Panc1 (cell line): ENCODE measurements at places on chromosomes 5 and 9. TPM values are rescaled to one million over a fixed set of nuclear protein-coding genes. Genes with fewer than 3 reads are reported as not detected.

The NANS gene
- 41.0 TPM for total RNA-seq

The TAF11L10 gene
- total RNA-seq: not detected

The ARSI gene
- 18.6 TPM for total RNA-seq

- no peak for DNase-seq
Observed at GRCh38 chr5:77146896-77147295, 59.8 kb upstream of the ZBED3 start.

DNA sequence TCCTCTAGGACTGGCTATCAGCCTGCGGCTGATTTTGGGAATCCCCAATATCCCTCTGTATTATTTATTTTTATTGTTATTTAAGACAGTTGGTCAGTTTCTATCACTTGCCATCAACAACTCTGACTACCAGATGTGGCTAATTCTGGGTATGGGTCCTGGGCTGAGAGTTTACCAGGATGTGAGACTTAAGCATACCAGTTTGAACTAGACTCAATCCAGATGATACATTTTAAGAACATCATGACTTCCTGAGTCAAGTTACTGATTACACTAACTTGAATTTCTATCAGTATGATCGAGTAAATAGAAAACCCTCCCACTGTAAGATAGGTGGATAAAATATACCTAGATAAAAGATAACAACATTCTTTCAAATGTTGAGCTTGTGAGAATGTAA is 634.0 kb downstream of the MAT2B start:
- DNase-seq: no peak

- DNase-seq: peak; percentile 88
Observed at GRCh38 chr5:14038341-14038959, 94.0 kb upstream of the DNAH5 start.

DNA sequence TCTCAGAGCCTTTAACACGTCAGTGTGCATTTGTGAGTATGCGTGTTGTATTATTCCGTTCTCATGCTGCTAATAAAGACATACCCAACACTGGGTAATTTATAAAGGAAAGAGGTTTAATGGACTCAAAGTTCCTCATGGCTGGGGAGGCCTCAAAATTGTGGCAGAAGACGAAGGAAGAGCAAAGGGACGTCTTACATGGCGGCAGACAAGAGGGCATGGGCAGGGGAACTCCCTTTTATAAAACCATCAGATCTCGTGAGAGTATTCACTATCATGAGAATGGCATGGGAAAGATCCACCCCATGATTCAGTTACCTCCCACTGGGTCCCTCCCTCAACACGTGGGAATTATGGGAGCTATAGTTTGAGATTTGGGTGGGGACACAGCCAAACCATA is 285.0 kb downstream of the PBX3 start:
- no peak for DNase-seq

DNA sequence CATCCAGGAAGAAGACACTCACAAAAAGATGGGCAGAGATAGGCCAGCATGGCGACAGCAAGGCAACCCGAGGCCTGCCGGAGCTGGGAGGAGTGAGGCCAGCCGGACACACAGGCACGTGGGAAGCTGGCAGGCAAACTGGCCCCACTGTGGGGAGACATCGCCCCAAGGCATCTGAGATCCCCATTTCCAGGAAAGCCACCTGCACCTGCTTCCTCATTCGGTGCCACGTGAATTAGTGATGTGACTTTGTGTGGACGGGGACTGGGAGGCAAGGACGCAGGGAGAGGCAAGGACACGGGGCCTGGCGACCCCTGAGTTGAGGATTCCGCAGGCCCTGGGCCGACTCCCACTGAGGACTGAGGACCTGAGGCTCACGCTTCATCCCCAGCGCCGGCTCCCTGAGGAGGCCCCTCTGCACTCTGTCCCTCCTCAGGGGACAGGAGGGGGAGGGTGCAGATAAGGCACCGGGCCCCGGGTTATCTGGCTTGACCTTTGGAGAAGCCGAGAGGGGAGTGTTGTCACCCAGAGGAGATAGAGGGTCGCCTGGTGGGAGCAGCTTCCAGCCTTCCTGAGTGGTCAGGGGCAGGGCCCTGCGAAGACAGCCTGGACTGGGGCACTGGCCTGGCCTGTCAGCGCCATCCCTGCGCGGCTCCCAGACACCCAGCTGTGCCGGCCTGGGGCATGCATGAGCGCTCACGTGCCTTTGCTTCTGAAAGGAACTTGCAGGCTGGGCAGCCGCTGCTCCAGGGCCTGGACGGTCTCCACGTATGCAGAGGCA is 39.7 kb downstream of the NDUFS6 start:
- no peak for DNase-seq

DNA sequence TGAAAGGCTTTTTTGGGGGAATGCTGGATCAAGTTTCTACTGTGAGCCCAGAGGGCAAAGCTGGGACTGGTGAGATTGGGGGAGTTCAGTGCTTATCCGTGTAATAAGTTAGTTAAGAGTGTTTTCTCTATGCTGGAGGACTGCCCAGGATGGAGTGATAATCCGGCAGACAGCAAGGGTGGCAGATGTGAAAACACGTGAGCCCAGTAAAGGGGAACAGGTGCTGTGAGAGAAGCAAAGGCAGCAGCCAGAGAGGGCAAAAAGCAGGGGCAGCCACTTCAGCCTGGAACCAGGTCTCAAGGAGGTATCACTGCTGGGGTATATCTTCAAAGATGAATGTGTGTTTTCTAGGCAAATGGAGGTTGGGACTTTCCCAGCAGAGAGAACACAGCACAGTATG is 53.9 kb downstream of the GALNT10 start:
- no peak for DNase-seq
